ENCODE measurements at places on chromosomes 12 and 14.

GRCh38 chr12:6167327-6168280 lies 32.6 kb upstream of the CD9 start:
- DNase-seq, result peak; percentile 24

- DNase-seq, result no peak
Observed at GRCh38 chr12:6724409-6724797, 557 bp downstream of the COPS7A start.

DNA sequence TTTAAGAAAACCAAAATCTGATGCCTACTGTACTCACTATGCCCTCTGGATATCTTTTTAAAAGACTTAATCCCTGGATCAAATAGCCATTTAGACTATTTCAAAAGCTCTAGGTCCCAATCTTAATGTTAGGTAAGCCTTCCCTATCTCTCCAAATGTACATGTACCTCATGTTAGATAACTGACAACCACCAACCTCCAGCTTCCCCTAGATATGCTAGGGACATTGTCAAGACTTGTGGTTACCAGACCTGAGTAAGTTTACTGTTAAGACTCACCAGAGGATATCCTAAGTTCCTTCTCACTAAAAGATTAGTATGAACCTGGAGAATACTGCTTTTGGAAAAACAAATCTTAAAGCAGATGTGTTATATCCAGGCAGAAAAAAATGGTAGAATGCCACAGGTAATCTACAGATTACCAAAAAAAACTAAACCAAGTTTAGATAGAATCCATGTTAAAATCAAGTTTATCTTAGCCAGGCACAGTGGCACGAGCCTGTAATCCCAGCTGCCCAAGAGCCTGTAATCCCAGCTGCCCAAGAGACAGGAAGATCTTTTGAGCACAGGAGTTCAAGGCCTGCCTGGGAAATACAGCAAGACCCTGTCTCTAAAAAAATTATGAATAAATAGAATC lies 9.7 kb downstream of the NAP1L1 start:
- DNase-seq, result no peak

DNA sequence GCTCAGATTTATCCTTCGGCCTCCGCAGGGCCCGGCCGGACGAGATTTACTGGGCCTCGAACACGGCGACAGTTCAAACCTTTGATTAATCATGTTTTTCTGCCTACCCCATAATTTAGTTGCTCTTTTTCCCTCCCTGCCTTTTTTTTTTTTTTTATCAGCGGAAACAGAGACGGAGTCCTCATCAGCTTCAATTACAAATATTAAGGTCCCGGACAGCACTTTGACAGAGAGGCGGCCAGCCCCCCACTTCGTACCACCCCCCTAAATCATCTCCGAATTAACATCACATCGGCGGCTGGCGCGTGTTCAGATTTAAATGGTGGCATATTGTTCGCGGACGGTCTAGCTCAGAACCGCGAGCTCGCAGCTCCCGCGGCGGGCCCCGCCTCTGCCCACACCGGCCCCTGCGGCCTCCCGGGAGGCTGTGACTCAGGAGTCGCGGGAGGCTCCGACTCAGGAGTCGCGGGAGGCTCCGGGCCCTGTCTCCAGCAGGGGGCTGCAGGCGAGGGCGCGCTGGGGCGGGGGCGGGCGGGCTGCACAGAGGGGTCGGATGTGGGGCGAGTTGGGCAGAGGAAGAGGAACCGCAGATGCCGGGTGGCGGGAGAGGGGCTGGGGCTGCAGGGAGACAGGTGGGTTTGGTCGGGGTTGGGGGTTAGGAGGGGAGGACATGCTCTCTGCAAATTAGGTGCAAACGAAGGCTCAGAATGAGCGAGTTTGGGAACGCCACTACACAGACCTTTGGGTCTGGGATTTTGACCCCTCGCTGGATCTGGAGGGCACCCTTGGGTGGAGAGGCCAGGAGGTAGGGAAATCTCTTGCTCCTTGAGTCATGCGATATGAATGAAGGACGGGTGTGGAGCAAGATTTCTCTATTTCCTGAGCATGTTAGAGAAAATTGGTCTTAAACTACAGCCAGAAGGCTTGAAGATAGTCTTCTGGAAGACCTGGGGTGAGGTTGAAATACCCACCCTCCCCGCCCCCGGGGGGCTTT lies 19.6 kb upstream of the ATP5MC2 start:
- no peak for DNase-seq

DNA sequence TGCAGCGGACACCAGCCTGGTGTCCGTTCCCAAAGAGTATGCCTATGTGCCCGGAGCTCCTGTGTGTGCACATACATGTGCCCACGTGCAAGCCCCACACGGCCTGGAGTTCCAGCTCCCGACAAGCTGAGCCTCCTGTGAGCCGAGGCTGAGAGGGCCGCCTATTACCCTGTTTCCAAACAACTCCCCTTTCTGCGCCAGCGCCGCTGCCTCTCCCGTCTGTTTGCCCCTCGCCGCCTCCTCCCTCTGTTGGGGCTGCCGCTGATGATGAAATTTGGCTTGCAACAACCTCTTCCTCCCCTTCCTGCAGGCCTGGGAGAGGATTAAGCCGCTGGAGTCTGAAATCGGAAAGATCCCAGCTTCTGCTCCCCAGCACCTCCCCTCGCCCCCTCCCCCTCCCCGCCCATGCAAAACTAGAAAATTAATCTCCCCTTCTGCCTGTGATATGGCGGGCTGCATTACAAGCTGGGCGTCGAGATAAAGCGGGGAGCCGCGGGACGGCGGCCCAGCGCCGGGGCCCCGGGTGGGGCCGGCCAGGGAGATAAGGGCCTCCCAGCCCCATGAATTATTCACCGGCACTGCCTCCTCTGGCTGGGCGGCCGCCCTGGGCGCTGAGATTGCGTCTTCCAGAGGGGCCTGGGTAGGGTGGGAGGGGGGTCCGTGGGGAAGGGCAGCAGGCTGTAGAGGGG lies 6.8 kb upstream of the ASIC1 start:
- no peak for DNase-seq

GRCh38 chr14:50823051-50823761 lies 7.8 kb downstream of the NIN start:
- DNase-seq, result no peak

DNA sequence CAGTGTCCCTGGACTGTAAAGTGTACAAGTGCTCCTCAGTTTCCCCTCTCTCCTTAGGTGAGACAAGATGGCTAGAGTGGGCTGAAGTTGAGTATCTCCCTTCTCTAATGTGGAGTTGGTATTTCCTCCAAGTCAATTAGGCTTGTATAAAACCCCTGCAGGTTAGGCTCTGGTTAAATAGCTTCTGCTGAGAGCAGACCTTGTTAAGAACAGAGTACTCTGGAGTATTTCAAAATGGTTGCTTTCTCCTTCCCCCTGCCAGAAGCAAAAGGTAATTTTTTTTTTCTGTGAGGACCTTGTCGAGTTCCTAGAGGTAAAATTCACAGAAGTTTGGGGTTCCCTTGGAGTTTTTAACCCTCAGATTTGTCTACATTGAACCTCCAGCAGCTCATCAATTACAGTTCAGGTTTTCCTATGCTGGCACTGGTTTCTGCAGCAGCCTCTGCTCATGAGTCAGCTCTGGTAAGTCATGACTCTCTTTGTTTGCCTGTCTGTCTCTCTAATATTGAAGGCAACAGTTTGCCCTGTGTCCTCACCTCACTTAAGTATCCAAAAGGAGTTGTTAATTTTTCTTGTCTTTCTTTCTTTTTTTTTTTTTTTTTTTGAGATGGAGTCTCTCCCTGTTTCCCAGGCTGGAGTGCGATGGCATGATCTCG lies 27.8 kb upstream of the GLIPR1 start:
- DNase-seq, result no peak

GRCh38 chr14:79415726-79416125 lies 795.6 kb downstream of the DIO2 start:
- DNase-seq, result no peak

DNA sequence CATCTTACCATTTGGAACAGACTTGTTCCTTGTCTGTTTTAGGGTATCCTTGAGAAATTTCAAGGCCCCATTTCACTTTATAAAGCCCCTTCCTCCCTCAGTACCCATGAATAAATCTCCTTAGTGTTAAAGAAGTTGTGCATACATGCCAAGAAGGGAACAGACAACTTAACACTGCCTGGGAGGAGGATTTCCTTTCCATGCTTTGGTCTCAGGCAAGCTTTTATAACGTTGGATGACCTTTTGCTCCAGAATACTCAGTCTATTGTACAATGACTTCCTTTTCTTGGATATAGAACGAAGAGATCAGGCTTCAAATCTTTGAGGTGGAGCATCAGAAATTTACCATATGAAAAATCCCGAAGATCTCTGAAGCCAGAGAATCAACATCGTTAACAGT lies 551.4 kb downstream of the PRKD1 start:
- no peak for DNase-seq

DNA sequence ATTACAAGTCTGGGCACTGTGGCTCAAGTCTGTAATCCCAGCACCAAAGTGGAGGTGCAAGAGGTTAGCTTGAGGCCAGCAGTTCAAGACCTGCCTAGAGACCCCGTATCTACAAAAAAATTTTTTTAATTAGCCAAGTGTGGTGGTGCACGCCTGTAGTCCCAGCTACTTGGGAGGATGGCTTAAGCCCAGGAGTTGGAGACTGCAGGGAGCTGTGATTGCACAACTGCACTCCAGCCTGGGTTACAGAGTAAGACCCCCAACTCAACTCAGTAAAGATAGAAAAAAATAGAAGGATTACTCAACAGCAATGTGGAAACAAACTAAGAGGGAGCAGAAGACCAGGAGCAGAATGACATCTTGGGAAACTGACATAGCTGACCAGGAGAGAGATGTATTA lies 13.3 kb downstream of the SBNO1 start:
- DNase-seq, result no peak

DNA sequence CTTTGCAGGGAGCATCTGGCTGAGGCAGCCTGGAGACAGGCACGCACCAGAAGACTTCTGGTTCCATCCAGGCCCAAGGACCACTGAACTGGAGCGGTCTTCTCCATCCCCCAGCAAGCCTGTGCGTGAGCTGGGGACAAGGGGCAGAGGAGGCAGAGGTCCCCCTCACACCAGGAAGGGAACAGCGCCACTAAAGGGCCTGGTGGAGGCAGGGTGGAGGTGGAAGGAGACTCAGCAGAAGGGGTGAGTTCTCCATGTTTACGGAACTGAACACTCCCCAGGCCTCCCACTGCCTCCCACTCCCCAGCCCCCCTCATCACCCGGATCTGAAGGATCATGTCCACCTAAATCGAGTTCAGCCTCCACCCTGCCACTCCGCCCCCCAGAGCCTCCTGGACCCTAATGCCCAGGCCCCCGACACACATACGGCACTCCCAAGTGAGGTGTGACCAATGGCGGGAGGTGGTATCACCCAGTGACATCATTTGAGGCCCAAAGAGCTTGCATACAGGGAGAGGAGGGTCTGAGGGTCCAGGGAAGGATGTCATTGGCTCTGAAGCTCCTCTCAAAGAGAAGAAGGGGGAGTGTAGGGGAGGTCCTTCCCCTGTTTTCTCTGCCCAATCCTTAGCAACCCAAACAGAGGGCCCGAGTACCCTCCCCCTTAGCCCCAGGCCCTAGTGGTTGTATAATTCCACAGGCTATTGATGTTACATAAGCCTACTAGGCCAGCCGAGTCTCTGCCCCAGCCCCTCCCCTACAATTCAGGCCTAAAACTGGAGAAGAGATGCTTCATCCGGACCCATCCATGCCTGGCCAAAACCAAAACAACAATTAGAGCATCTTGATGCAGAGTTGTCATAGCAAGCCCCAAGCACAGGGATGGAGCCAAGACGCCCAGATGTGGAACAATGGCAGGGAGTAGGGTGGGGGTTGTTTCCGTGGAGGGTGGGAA lies 1.0 kb downstream of the FAIM2 start:
- no peak for DNase-seq
